ENCODE measurements at places on chromosomes 3 and 15.

DNA sequence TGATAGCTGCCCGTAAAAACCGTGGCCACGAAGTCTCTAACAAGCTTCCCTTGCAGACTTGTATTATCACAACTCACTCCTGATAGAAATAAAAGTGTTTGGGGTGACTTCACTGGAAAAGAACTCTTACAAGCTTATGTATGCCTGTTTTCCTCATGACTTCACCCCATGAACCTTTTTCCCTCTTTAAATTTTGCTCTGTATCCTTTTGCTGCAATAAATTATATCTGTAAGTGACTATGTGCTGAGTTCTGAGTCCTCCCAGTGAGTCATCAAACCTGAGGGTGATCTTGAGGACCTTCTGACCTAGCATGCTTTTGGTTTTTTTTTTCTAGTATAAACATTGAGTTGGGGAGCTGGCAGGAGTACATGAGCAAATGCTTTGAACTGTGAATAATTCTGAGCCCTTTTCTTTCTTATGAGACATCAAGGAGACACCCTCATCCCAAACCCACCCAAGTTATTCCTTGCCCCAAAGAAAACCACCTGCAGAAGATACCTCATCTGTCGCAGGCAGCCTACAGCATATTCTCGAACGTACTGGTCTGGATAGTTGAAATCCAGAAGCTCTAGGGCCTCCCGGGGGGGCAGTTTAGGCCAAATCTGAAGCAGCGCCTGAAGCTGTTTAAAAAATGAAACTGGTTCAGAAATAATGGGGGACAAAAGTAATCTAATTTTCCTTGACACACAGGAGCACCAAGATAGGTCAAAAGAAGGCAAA lies 85.9 kb downstream of the FAIM start:
- DNase-seq: no peak

DNA sequence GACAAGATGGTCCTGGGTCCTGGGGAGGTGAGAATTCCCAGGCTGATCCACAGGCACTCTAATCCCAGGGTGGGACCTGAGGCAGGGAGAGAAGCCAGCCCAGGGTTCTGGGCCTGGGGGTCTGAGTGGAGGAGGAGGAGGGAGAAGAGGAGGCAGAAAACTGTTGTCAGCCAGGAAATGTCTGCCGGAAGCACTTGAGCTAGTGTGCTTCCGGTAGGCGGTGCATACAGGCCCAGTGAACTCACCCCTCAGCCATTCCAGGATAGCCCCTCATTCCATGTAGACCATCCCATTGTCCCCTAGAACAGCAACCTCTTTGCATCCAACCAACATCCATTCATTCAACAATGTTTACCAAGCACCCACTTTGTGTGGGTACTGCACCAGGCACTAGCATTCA lies 47.9 kb upstream of the LCTL start:
- no peak for DNase-seq

DNA sequence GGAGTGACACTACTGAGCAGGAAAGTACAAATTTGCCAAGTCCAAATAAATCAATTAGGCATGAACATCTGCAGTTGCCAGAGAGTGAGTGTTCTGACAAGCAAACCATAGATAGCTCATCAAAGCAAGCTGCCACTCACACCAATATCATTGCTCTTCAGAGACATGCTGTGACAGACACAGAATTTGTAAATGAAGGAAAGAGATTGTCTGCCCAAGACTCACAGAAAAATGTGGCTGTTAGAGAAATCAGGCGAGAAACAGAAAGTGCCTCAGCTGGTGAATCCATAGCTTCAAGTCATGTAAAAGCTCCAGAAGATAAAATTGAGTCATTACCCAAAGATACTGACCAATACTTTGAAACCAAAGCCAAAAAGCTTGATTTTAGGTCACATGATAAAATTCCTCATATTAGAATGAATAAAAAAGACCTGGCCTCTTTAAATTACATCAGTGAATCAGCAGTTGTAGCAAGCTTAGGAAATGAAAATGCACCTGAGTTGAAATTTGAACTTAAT lies 50.8 kb downstream of the CRYBG3 start:
- DNase-seq: no peak

DNA sequence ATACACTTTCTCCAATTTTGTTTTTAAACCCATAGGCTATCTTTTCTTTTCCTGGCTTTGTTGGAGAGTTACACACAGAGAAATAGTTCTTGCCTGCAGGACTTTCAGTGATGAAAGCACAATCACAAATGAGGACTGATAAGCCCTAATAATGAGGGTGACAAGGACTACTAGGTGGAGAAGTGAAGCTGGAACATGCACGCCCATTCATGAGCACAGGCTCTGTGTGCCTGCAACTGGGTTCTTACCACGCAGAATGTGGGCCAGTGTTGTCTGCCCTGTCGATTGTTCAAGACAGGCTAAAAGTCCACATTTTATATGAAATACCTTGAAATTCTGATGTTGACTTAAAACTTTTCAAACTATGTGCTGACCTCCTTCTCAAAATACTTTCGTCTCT lies 162.3 kb upstream of the STRIT1 start:
- DNase-seq: no peak

GRCh38 chr15:73873889-73874511 lies 636 bp downstream of the TBC1D21 start:
- no peak for DNase-seq

Measured in activated CD8-positive, alpha-beta memory T cell treated with anti-CD3 and anti-CD28 coated beads for 1 hour (primary cell).